ENCODE measurements at places on chromosomes 6 and 20.

DNA sequence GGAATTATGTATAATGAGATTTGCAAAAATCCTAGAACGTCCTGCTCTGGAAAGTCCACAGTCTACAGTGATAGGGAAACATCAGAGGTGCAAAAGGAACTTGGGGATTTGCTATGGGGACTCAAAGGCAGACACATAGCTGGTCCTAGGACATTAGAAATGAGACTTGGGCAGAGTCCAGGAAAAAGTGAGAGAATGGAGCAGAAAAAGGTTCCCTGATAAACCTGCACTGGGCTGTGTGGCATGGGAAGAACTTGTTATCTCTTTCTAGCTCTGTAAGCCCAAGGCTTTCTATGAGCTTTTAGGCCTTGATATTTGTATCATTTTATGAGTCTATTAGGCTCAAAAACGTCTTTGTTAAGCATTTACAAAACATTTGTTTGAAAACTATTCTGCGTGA lies 15.2 kb downstream of the PRND start:
- no peak for DNase-seq

GRCh38 chr6:100479179-100480035 lies 14.7 kb upstream of the SIM1 start:
- DNase-seq = peak; percentile 50

DNA sequence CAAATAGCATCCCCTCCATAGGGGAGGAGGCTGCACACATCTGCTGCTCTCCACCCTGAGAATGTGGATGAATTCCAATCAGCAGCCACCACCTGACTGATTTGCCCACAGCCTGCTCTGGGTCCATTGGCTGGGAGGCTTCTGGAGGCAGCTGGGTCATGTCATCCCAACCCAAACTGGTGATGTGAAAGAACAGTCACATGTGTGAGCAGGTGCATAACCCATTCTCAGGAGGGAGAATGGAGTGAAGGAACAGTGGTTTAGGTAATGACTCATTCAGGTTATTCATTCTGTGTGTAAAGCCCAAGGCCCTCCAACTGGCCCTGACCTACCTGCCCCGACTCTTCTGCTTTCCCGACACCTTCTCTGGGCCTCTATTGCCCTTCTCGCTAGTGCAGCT lies 90.9 kb upstream of the GCM1 start:
- no peak for DNase-seq

GRCh38 chr6:125623085-125623484 lies 126.3 kb upstream of the HEY2 start:
- no peak for DNase-seq

DNA sequence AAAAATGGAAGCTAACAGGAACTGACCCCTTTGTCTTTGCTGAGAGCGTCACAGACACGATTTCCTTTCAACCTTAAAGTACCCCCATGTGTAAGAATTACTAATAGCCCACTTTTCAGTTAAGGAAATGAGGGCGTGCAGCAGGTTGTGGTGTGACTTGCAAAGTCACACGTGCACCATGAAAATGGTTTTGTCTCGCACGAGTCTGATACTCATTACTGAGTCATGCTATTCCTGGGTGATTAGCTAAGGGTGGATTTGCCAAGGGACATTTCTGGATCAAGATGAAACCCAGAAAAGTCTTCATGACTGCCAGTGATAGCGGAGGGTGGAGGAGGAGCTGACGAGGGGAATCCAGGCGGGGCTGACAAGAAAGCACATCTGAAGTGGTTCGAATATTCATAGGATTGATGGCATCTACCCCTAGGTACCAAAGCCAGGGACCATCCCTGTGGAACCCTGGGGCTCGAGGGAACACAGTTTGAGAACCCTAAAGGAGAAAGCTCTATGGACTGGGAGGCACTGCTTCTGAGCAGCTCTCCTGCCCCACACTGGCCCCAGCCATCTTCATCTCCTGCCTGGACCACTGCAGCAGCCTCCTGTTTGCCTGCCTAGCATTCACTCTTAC lies 12.1 kb upstream of the NFATC2 start:
- DNase-seq = peak; percentile 73

- DNase-seq = peak; percentile 81
These were observed 16.6 kb upstream of the BTBD3 start for GRCh38 chr20:11901127-11901526.

- DNase-seq = no peak
These were observed 5.5 kb upstream of the TBC1D32 start for GRCh38 chr6:121339639-121340226.

DNA sequence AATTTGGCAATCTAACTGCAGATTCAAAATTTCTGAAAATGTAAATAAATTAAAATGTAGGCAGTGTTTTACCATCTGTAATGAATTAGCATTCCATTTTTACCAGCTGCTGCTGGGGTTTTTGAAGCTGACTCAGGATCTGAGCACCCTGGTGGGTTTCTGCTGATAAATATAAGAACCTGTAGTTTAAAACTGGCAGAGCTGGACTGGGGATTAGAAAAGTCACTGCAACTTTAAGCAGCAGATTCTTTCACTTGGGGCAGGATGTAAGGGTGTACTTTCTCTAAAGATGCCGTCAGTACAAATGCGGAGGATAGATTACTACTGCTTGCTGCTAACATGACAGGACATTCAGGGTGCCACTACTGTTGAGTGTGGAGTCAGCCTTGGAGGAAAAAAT lies 341.8 kb downstream of the CDKAL1 start:
- DNase-seq = peak; percentile 62

- DNase-seq = peak; percentile 11
These were observed 541.5 kb downstream of the CD83 start for GRCh38 chr6:14658886-14659561.

DNA sequence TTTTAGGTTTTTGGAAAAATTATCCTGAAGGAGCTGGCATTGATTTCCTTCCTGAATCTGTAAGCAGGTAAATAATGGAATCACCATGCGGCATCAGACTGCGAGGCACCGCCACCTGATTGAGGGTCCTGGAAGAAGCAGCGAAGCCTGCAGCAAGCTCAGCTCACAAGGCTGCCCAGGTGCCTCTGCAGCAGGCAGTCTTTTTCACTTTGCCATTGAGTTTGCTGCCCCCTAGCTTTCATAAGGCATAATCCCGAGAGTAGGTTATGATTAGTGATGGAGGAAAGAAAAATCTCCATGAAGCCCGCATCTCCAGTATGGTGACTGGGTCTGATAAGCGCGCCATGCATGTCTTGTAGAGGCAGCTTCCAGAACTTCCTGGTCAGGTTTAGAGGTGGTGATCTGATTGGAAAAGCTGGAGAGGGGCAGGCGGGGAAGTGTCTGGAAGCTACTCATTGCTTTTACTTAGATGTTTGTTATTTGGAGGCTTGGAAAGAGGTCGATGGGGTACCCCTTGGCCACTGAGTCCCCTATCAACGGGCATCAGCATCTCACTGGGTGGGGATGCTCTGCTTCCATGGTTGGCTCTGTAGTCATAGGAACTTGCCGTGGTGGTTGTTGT lies 26.7 kb downstream of the IYD start:
- DNase-seq = peak; percentile 79

- peak; percentile 68 for DNase-seq
These were observed 55.2 kb upstream of the RREB1 start for GRCh38 chr6:7052443-7053011.

DNA sequence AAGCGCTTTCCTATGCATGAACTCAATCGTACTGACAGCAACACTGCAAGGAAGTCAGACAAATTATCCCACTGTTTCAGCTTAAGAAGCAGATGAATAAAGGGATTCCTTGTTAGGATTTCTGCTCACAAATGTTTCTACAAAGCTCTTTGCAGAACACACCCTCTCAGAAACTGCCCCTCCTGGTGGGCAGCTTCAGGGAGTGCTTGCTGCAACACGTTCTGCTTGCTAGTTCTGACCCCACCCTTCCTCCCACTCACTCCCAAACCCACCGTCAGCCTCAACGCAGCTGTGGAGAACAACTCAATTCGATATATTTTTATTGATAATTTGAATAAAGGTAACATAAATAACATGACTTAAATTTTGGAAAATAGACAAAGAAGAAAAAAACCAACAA lies 250.8 kb upstream of the PRDM1 start:
- no peak for DNase-seq

GRCh38 chr6:13810688-13811446 lies 3.5 kb downstream of the MCUR1 start:
- peak; percentile 20 for DNase-seq

- DNase-seq = no peak
These were observed 145.2 kb downstream of the DOK5 start for GRCh38 chr20:54620611-54621010.

DNA sequence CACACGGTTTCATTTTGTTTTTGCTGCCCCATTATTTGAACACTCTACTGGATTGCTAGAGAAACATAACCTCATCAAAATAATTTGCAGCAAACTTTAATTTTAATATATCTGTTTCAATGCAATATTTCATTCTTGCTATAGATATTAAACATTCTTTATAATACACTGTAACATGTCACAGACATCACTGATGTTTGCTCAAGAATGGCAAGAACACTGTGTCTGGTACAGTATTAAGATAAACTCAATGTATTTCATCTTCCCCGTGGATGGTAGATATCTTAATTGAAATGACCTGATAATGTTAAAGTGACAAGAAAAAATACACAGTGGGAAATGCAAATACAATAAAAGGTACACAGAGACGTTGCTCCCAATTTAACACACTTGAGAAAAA lies 86.0 kb downstream of the PTCHD4 start:
- no peak for DNase-seq

DNA sequence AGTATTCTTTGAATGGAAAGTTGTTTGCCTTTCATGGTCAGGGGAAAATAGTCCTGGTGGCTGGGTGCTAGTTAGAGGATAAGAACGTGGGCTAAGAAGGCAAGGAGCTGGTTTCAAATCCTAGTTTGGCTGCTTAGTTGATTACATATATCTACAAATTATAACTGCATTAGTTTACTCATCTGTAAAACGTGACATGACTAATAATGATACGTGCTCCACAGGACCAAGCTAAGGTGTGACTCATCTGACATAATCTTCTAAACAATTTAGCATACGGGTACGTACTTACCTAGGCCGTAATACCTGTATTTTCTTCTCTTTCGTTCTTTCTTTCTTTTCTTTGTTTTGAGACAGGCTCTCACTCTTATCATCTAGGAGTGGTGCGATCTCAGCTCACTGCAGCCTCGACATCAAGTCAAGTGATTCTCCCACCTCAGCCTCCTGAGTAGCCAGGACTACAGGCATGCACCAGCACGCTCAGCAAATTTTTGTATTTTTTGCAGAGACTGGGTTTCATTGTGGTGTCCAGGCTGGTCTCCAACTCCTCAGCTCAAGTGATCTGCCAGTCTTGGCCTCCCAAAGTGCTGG lies 1274.2 kb upstream of the GJE1 start:
- DNase-seq = no peak

DNA sequence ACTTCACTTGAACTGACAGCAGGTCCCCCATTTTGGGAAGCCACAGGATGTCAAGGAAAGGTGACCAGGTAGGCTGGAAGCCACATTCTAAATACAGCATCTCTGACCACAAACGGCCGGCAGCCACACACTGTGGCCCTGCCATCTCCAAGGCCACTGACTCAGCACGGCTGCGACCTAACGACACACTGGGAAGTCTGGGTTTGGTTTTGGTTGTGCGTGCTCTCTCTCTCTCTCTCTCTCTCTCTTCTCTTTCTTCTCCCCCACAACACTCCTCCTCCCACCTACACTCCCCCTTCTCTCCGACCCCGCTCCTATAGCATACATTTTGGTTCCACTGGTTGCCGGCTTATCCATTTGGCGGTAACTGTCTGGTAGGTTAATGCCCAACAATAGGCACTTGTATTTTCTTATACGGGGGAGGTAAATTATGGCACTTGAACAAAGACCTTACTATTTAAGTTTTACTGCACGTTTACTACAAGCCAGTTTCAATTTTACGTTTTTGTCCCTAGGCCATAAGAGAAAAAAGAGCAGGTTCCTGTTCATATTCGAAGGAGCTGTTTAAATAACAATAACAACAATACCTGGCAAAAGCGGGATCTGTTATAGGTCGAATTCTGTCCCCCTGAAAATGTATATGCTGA lies 103.6 kb downstream of the GMDS start:
- no peak for DNase-seq

DNA sequence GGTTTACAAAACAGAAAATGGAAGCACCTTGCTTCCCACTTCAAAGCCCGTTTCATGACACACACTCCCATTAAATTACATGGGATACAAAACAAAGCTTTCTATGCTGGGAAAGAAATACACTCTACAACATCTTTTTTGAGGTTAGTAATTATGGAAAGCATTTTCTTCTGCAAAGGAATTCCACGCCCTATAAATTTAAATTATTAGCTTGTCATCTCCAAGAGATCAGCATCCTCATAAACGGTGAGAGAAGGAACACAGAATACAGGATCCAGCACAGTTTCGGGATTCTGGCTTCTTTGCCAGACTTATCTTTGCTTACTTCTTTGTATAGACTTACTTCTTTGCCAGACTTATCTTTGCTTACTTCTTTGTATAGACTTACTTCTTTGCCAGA lies 1.3 kb upstream of the SMPDL3A start:
- DNase-seq = no peak

DNA sequence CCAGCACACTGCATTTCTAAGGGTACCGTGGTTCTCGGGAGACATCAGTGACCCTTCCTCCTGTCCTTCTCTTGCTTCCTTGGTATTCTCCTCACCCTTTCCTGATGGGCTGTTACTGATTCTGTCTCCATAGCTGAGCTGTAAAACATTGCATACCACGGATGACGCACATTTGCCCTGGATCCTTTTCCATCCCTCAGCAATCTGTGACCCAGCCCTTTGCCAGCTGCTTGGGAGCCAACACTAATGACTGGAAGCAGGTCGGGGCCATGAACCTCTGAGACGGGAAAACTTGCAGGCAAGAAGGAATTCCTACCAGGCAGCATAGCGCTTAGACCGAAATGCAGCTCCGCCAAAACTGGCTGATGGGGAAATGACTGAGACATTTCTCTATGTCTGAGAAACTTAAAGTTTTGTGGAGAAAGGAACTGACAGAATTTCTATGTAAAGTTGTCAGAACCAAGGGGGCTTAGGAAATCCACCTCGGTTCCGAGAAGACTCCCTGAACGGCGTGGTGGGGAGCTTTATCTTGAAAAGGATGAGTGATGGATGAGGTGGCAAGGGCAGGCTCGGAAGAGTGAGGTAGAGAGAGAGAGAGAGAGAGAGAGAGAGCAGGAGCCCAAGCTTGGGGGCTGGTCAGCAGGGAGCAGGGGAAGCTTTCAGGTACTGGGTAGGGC lies 19.2 kb downstream of the TUBB2B start:
- DNase-seq = peak; percentile 86

DNA sequence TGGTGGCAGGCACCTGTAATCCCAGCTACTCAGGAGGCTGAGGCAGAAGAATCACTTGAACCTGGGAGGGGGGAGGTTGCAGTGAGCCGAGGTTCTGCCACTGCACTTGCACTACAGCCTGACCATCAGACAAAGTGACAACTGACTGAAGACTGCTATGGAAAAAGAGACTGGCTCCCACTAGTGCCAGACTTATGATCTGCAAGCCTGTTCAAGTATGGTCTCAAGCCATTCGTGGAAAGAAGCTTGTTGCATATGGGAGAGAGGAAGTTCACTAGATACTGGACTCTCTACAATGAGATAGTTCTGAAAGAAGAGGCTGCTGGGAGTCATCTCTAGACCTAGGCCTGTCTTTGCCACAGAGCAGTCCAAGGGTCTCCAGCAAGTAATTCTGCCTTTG lies 26.7 kb downstream of the MDN1 start:
- peak; percentile 30 for DNase-seq

GRCh38 chr6:140205795-140206593 lies 831.5 kb upstream of the CITED2 start:
- DNase-seq = no peak

GRCh38 chr6:90940812-90941481 lies 354.1 kb upstream of the MAP3K7 start:
- DNase-seq = peak; percentile 35

GRCh38 chr20:58554541-58554940 lies 39.3 kb upstream of the APCDD1L start:
- DNase-seq = no peak

- no peak for DNase-seq
These were observed 126.8 kb downstream of the FOXC1 start for GRCh38 chr6:1736346-1737105.
